ENCODE measurements at places on chromosomes 6 and 20.

DNA sequence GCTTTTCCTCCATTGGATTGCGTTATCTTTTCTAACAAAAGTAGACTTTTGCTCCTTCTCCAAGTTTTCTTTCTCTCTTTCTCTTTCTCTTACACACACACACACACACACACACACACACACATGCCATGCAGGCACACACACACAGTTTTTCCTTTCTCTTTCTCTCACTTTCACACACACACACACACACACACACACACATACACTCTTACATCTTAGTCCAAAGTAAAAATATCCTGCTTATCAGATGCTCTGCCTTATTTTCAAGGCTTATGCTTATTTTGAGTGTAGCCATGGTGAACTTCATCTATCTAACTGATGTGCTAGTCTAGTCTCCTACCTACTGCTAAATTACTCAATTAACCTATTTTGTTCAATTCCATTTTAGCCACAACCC is 34.4 kb upstream of the RAB23 start:
- no peak for DNase-seq

GRCh38 chr6:140018588-140018987 is 644.1 kb upstream of the CITED2 start:
- no peak for DNase-seq

DNA sequence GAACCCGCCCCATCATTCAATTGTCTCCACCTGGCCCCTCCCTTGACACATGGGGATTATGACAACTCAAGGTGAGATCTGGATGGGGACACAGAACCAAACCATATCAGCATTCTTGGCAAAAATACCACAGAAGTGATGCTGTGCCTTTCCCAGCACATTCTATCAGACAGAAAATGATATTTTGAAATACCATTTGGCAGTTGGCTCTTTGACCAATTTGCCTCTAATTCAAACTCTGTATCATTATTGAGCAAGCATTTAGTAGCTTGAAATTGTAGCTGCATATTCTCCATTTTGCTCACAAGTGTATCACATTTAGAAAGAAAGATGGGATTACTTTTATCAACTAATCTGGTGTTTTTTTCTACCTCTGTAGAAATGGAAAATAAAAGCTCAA is 64.0 kb downstream of the PLCB1 start:
- no peak for DNase-seq

DNA sequence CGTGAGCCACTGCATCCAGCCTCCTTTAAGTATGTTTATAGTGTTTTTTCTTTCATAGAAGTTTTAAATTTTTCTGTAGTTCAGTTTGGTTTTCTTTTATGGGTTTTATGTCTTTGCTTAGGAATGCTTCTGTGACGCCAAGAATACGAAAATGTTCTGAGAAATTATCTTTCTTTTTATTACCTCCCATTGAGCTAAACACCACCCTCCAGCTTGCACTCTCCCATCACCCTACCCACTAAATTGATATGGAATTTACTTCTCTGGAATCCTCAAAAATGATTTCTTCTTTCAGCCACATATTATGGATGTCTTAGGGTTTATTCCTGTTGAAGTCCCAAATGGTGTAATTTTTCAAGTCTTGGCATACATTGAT is 38.1 kb downstream of the JARID2 start:
- no peak for DNase-seq

DNA sequence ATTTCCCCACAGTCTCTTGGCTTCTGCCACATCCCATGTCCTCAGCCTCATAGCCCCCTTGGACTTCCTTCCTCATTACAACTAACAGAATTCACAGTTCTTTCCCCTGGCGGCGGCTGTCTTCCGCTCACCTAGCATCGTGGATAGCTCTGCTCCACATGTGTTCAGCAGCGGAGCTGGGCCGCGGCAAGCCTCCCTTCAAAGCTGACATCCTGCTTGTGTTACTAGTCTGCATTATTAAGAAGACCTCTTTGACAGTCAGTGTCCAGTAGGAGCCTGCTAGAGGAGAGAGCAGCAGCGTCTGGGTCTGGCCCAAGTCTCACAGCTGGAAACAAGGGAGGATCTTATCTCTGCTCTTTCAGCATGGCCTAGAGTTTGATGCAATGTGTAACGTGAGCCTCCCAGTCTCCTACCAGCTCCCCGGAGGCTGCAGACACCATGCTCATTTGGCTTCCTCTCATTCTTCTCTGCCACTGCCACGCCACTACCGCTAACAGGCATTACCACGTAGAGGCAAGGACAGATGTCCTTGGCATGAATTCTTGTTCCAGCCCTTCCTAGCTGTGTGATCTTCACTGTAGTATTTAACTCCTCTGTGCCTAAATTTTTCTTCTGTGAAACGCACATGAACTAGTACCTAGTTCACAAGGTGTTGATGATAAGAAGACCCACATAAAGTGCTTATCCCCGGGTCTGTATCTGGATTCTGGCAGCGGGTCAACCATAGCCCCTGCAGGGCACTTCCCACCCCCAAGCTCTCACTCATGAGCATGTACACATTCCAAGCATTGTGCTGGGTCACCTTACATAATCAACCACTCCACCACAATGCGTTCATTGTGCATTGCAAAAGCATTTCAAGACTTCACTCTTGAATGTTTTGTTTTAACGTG is 107.1 kb upstream of the BACH2 start:
- no peak for DNase-seq

DNA sequence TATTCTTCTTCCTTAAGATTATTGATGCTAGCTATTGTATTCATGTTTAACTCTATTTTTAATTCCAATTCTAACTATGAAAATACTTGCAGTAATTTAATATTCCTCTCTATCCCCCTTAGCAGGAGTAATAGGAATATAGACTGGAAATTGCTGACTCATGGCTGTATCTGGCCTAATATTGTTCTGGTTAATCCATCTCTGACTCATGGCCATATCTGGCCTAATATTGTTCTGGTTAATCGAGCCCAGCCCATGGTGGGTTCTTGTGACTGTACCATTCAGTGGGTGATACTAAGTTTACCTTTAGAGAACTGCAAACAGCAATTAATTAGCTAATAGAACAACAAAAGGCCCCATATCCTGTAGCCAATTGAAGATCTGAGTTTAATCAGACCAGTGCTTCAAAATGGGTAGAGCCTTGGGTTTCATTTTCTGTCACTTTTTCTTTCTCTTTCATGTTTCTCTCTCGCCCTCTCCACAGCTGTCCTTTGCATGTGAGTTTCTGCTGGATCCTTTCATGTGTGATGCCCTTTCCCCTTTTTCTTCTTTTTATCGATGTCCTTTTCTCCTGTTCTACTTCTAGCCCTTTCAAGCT is 50.6 kb downstream of the SLC22A3 start:
- DNase-seq = no peak

DNA sequence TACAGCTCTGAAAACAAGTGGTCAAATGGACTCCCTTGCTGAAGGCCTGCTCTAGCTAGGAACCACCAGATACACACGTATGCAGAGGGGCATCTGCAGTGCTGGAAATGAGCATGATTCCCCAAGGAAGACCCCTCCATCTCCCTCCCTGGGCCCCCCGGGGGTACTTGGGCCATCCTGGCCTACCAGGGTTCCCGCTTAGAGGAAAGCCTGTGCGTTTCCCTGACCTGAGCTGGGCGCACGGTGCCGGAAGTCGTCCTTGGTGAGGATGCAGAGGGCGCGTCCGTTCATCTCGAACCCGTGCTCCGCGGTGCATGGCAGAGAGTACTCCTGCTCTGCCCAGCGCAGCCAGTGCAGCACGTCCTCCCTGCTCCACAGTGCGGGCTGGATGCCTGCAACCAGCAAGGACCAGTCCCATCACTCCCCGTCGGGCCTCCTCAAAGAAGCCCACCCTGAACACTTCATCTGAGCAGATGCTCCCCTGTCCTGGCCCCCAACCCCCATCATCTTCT is 11.8 kb downstream of the ETV7 start:
- DNase-seq = no peak

DNA sequence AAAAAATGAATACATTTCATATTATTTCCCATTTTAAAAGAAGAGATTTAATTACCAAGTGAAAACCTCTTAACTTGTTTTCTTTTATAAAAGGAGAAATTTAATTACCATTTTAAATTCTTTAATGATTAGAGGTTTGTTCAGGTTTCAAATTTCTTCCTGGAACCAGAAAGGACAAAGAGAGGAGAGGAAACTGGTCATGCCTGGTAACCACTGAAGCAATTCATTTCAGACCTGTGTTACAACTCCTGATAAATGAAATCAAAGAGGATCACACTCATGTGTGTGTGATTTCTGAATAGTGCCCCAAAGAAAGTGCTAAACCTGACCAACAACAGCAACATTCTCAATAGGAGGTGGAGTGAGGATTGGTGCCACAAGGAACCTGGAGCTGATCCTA is 12.6 kb upstream of the SLPI start:
- DNase-seq = no peak

DNA sequence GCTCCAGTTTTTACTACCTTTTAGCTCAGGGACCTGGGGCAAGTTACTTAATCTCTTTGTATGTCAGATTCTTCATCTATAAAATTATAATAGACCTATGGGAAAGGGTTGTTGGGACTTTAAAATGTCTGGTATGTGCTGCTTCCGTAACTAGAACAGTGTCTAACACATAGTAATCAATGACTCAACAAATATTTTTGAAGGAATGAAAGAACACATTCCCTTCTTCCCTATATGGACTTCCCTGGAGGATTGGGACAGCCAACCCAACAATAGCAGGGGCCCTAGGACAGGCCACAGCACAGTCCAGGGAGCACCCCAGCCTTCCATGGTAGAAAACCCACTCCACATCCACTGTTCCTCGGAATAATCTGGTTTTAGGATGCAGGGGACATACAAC is 50.7 kb upstream of the TPD52L1 start:
- no peak for DNase-seq

- no peak for DNase-seq
Measured at GRCh38 chr20:61733891-61734732, 331.6 kb downstream of the TAF4 start.

DNA sequence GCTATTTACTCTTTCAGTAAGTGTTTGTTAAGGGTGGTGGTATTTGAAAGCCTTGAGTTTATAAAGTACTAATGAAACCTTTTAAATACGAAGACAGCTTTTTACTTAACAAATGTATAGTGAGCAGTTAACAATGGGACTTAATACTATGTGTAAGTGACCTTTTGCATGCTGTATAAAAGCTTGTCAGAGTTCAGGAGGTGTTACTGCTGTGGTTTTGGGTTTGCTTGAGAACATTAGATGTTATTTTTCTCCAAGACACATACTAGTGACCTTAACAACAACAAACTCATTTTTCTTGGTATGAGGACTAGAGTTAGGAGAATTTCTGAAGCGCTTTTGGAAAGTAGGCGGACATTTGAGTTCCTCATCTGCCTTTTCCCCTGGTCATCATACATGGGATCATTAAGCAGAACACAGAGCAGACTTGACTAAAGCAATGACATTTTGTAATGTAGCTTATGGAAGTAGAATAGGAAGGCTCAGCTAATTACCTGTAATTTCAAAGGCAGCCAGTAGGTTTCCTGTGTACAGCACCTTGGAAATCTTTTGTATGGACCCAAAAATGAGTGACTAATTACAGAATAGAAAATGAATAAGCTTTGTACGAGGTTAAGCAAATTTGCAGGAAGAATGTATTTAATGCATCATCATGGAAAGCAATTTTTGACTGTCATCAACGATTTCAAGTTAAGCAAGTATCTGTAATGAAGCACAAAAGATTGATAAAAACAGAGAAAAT is 14.1 kb downstream of the CDYL start:
- no peak for DNase-seq

DNA sequence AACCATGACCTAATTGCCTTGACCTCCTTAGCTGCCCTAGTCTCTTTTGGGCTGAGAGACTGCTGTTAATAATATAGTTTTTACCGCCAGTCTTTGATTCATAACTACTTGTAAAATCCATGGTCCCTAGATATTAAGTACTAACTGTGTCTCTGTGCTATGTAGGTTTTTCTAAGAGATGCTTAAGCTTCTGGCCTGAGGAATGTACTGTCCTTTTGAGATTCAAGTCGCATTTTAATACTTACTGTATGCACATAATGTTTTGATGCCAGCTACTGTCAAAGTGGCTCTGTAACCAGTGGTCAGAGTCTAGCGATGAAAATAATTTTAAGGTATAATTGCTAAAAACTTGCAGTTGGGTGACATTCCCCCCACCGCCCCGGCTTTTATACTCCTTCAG is 2.1 kb downstream of the AKAP12 start:
- no peak for DNase-seq

- no peak for DNase-seq
Measured at GRCh38 chr20:58665606-58666005, 14.5 kb downstream of the STX16 start.

- no peak for DNase-seq
Measured at GRCh38 chr6:147621961-147622360, 113.5 kb downstream of the SAMD5 start.

DNA sequence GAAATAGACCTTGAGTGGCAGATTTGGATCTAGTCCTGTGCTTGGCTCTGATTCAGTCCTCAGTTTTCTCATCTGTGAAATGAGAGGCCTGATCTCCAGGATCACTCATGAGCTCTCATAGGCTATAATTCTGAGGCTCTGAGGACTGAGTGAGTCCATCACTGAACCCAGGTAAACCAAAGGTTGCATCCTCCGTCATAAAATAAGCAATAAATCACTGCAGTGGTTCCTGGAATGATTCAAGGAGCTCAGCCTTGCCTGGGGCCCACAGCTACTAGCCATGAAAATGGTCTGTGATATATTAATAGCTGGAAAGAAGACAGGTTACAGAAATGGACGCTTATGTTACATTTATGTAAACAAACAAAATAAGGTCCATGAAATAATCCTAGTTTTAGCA is 124.8 kb downstream of the MAP3K7 start:
- DNase-seq = no peak

DNA sequence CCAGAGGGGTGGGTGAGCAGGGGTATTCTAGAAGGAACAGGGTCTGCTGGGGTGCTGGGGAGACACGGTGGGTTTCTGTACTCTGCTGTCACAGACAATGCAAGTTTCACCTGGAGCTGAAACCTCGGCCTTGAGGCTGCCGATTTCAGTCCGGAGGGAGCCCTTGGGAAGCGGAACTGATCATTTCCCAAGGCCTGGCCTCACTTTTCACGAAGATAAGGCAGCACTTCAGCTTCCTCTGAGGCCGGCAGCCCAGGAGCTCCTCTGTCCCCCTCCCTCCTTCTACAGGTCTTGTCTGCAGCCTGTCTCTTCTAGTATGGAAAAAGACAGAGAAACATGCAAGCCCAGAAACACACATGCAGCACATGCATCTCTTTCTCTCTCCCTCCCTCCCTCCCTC is 242.1 kb downstream of the CDC5L start:
- DNase-seq = no peak

GRCh38 chr6:128471907-128472306 is 48.5 kb downstream of the PTPRK start:
- DNase-seq = no peak

DNA sequence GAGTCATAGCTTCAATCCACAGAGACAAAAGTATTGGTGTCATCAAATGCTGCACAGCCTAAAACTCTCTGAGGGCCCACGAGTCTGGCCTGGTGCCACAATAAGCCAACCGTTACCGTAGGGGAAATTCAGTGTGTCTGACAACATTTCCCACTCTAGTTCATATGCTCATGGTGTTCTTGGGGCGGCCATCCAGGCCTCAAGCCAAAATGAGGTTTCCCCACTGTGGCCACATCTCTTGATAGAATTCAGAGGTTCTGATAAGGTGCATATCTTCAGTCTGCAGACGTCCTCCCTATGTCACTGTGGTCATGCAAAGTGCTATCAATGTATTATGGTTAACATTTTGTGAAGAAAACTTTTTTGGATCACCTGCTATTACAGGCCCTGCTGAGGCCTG is 627.7 kb downstream of the QKI start:
- no peak for DNase-seq

GRCh38 chr20:15760001-15760621 is 813.1 kb downstream of the KIF16B start:
- DNase-seq = no peak

Measured in stimulated activated CD4-positive, alpha-beta T cell treated with anti-CD3 and anti-CD28 coated beads, Interleukin-1b, Interleukin-23, amount 100 ng/mL, for 4 hours (primary cell).